Forelimb muscle (tissue), 1 donor: ENCODE measurements at places on chromosomes 2 and 18.

DNA sequence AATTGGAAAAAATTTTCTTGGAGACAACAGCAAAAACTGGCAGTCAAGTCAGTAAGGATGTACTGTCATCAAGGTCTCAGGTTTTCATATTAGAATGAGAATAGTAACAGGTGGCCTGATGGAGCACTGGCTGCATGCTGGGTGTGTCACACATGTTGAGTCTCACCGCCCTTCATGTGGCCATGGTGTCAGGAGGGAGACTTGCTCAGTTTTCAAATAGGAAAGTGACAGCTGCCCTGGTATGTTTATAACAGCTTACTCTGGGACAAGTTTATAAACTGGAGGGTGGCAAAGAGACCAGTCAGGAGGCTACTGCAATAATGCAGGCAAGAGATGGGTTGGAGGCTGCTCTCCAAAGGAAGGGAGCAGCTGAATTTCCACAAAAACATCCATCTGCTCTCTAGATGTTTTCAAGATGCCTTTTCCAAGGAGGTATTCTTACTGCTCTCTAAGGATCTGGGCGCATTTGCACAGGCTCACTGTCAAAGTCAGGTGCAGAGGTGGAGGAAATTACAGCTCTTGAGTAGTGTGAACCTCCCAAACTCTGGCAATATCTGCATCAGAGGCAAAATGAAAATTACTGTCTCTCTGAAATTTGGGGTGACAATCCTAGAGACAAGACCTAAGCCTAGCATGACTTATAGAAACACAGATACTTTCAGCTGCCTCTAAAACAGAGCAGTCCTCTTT, 321.9 kb upstream of the RAB12 start:
- no peak for DNase-seq

DNA sequence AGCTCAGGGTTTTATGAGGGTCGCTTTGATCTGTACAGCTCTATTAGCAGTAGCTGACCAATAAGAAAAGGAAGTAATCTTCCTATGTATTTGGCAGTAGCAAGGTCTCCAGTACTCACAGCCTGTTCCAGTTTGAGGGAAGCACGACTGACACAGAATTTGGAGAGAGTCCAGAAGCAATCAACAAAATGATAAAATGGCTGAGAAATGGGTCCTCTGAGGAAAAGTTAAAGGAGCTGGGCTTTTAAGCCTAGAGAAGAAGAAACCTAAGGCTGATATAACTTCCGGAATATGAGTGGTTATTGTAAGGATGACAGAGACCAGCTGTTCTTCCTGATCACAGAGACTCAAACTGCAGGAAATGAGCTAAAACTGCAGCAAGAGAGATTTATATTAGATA, 382.8 kb downstream of the GPD2 start:
- DNase-seq = peak; percentile 54

DNA sequence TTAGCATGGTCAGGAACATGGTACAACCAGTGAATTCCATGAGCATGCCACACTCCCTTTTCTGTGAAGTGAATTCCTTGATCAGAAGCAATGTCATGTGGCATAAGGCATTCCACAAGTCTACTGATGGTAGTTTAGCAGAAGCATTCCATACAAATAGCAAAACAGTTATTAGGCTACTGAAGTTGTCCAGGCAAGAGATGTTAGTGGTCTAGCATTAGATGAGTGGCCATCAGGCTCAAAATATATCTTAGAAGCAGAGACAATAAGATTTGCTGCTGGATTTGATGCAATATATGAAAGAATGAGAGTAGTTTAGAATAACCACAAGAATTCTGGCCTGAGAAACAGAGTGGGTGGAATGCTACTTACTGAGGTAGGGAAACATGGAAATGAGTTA, 355.3 kb upstream of the NRXN1 start:
- no peak for DNase-seq

GRCh38 chr2:26187114-26187513, 14.2 kb downstream of the GAREM2 start:
- no peak for DNase-seq

GRCh38 chr2:143808166-143808565, 678.9 kb downstream of the ARHGAP15 start:
- DNase-seq = no peak

DNA sequence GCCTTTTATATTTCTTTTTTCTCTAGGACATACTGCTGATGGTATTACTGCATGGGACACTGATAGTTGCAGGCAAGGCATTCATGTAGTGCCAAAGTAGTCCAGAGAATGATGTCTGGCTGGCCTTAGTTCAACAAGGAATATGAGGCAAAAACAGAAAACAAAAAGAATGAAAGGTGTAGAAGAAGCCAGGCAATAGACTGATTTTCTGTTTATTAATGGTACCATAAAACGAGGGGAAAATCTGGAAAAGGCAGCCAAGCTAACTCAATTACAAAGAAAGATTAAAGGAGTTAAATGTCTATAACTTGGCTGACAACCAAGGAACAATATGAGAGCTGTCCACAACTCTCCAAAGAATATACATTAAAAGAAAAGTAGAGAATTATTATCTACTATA, 284.9 kb downstream of the ZEB2 start:
- no peak for DNase-seq

DNA sequence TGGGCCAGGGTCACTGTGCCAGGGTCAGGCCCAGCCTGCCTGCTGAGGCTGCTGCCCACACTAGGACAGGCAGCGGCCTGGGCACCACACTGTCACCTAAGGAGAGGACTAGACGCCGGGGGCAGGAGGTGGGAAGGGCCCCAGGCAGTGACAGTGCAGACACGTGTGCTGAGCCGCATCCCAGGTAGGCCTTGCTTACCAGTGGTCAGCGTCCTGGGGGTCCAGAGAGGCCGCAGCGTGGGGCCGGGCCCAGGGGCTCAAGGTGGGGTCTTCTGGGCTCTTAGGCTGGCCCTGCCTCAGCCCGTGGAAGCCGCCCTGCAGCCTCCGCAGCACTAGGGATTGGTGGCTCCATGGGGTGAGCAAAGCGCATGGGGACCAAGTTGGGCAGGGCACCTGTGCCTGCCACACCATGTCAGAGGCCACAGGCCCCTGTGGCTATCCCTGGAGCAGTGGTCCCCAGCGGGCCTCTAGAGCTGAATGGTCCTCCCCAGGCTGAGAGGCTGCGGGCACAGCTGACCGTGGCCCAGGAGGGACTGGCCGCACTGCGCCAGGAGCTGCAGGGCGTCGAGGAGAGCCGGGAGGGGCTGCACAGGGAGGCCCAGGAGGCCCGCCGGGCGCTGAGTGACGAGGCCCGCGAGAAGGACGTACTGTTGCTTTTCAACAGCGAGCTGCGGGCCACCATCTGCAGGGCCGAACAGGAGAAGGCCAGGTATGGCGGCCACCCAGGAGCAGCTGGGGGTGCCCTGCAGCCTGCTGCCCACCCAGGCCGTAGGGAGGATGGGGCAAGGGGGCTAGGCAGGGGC, 35.2 kb upstream of the SNED1 start:
- no peak for DNase-seq

DNA sequence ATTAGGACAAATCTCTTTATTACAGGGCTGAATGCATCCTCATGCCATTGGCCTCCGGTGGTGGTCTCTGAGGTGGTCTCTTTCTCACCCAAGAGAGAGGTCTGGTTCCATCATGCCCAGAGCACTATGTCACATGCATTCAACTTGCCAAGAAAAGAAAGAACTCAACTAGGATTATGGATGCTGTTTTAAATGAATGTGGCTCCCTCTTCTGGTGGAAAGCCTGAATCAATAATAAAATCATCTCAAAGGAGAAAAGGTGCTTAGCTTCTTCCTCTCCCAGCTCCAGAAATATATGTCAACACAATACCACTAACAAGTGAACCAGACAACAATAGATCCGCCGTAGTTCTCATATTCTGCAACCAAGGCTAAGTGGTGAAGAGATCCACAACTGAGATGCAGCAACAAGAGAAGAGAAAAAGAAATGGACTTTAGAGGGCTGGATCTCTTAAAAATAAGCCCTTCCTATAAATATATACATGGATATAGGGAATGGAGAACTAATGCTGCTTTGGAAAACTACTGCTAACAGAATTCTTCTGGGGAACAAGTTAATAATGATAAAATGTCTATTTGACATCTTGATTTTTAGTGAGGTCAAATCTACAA, 396.8 kb downstream of the NCKAP5 start:
- DNase-seq = peak; percentile 22

GRCh38 chr2:195029804-195030654, 627.0 kb upstream of the SLC39A10 start:
- DNase-seq = no peak

GRCh38 chr2:39782591-39782990, 3.5 kb upstream of the THUMPD2 start:
- DNase-seq = no peak

- no peak for DNase-seq
Observed at GRCh38 chr2:31241625-31242270, 7.8 kb downstream of the EHD3 start.

- DNase-seq = no peak
Observed at GRCh38 chr2:68901199-68901514, 30.0 kb upstream of the BMP10 start.

DNA sequence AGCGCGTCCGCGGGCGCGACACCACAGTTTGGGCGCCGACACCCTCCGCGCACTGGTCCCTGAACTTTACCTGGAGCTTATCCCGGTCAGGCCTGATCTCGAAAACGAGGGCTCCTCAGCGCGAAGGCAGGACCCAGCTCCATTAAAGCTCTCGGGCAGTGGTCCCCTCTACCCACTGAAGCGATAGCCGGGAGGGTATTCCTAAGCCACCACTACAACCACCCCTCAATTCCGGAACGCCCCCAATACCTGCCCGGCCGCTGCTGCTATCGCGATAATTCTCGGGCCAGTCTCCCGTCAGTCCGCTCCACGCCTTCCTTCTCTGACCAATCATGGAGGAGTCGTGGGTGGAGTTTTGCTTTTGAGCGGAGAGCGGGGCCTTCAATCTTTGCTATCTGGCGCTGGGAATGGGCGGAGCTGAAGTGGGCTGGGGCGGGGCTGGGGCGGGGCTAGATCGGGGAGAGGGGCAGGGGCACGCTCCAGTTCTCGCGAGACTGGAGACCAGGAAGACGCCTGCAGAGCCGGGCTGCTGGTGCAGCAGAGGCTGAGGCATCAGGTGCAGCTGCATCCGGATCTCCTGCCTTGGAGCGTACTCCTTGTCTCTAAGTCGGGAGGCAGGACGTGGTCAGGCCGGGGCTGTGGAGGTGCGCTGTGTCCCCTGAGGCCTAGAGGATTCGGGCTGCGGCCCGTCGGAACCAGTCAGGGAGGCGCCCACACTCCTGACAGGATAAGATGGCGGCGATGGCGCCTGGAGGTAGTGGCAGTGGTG, at the start of the genes PIGN and RELCH:
PIGN (minus strand) TSS at position 283 of the 769 bp plus-strand sequence. CDS start 25,703 bp downstream, outside the sequence.
RELCH (plus strand) TSS at position 482 of the 769 bp plus-strand sequence; CDS start at position 733, 251 bp downstream.
- DNase-seq = peak; percentile 96

- DNase-seq = no peak
Observed at GRCh38 chr2:17146358-17146757, 371.9 kb downstream of the RAD51AP2 start.

DNA sequence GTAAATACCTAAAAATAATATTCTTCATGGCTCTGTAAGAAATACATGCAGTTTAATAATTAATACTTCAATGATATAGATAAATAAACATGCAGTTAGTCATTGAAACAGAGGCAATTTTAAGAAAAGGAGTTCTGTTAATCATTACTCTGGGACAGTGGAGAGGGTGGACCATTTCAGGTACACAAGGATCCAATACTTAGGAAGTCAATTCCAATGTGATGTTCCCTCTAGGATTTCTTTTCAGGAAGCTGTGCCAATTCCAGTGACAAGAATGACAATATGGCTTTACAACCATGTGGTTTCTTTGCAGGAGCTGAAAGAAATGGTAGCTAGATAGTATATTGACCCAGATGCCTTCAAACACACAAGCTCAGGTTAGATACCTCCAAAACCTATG, 175.8 kb upstream of the NETO1 start:
- no peak for DNase-seq

DNA sequence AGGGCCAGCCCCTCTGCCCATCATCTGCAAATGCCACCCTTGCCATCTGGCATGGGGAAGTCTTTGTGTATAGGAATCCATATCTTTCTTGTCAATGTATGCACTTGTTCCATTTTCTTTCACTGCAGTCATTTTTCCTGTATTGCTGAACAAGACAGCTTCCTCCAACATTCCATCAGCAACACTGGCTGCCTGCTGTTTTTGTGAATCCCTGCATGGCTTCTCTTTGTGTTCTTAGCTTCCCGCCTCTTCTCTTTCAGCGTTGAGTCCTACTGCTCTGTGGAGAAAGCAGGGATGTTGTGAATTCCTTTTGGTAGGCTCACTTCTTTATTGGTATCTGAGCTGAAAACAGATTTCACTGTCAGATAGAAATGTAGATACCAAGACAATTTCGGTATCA, 150.0 kb downstream of the LPIN1 start:
- DNase-seq = no peak

- no peak for DNase-seq
Observed at GRCh38 chr2:27831279-27832050, 58.7 kb downstream of the RBKS start.
